Activated CD8-positive, alpha-beta memory T cell treated with anti-CD3 and anti-CD28 coated beads, Interleukin-2, amount 10 ng/mL, durations not matched to agents 7 days and 5 days (primary cell): ENCODE measurements at places on chromosomes 11 and 22. TPM values are rescaled to one million over a fixed set of nuclear protein-coding genes. Genes with fewer than 3 reads are reported as not detected.

DNA sequence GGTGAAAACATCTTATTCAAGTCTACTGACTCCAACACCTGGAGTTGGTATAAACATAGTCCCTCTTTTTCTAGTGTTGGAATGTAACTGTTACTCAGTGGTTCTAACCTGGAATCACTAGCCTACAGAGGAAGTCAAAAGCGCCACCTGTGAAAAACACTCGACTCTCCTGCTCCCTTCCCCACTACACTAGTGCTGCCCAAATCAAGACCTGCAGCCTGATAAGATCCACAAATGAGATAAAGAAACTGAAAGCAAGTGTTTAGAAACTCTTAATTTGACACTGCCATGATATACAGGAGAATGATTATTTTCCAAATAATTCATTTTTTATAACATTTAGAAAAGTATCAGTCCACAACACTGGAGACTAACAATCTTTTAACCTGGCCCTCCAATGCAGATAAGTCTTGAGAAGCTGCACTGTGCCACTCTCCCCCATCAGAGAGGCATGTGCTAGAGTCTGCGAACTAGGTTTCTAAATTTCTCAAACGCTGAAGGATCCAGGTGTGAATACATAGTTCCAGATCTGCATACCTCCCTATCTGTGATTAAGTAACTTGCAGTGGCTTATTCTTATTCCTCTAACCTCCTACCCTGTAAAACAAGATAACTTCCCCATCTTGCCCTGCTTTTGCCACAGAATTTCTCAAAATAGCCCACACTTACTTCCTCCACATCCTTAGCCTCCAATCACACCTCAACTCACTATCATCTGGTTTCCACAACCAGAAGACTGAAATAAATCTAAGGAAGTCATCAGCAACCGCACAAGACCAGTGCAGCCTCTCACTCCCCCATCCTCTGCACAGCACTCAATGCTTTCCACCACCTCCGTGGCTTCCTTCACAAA lies 88.1 kb downstream of the RRAS2 start:
- peak overlapping the region; percentile 55 for H3K4me3 ChIP-seq
- no peaks in the 10 kb centered on the region for H3K27me3 ChIP-seq
- peaks cover 51% of the 10 kb centered on the region for H3K36me3 ChIP-seq
- DNase-seq, result peak; percentile 76
- H3K4me1 ChIP-seq, result peaks cover 39% of the 10 kb centered on the region

Gene CDC45
- 94.8 TPM for total RNA-seq

Gene PARVG
- 125 TPM for total RNA-seq

GRCh38 chr22:16957781-16958180 lies 50.2 kb downstream of the GAB4 start:
- no peak overlapping the region for H3K4me3 ChIP-seq
- no peaks in the 10 kb centered on the region for H3K36me3 ChIP-seq
- H3K27ac ChIP-seq, result no peak overlapping the region
- H3K4me1 ChIP-seq, result no peaks in the 10 kb centered on the region
